Nucleus accumbens (tissue), 56 donors: ENCODE measurements at places on chromosomes 12 and 14.

GRCh38 chr14:100623961-100624360 lies 36.7 kb upstream of the BEGAIN start:
- no peak for DNase-seq

DNA sequence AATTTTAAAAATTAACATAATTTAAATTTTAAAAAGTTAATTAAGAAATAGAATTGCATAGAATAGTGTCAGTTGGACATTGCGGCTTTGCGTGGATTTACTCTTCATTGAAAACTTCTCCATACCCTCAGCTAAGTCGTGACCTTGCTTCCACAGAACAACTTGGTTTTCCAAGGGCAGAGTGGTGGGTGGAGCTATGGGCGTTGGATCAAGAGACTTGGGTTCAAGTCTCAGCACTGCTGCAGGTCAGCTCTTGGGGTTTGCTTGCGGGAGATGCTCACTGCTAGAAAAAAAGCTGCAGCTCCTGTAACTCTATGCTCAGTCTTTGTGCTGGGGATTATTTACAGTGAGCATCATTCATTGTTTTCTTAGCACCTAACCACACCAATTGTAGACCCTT lies 133.7 kb downstream of the PRIMA1 start:
- DNase-seq = no peak

GRCh38 chr14:97213720-97214119 lies 416.5 kb downstream of the VRK1 start:
- no peak for DNase-seq

GRCh38 chr12:66548338-66549049 lies 130.4 kb downstream of the GRIP1 start:
- DNase-seq = no peak

GRCh38 chr14:64948612-64949210 lies 6.2 kb upstream of the GPX2 start:
- no peak for DNase-seq

GRCh38 chr12:86666316-86666715 lies 410.1 kb upstream of the MGAT4C start:
- DNase-seq = no peak

DNA sequence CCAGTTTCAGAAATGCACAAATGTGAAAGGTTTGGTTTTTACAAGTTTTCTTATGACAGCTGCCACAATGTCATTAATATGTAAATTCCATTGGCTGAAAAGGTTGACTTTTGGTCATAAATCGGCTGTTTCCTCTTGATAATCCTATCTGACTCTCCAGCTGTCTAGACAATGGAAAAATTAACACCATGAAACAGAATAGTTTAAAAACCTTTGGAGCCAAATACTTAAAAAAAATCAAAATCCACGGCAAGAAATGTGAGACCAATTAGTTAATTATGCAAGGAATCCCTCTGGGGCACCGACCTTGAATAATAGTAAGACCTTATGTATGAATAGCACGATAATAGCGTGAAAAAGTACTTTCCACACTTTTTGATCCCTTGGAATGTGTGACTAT lies 138.0 kb downstream of the ZNF664 start:
- no peak for DNase-seq

GRCh38 chr12:106269150-106269771 lies 21.4 kb upstream of the CKAP4 start:
- no peak for DNase-seq

DNA sequence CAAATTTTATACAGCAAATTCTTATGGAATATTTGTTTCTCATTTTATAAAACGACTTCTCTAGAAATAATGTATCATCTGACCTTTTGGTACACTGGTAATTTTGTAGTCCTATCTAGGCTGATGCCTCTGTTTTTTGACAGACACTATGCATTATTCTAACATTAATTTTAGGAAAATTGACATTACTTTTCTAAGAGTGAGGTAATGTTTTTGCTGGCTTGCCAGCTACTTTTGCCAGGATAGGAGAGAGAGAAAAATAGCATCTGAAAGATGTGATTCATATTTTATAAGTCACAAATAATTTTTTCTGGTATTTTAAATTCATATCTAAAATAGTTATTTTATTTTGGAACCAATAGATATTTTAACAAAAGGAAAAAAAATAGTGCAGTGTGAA lies 153.5 kb downstream of the CCDC91 start:
- no peak for DNase-seq

DNA sequence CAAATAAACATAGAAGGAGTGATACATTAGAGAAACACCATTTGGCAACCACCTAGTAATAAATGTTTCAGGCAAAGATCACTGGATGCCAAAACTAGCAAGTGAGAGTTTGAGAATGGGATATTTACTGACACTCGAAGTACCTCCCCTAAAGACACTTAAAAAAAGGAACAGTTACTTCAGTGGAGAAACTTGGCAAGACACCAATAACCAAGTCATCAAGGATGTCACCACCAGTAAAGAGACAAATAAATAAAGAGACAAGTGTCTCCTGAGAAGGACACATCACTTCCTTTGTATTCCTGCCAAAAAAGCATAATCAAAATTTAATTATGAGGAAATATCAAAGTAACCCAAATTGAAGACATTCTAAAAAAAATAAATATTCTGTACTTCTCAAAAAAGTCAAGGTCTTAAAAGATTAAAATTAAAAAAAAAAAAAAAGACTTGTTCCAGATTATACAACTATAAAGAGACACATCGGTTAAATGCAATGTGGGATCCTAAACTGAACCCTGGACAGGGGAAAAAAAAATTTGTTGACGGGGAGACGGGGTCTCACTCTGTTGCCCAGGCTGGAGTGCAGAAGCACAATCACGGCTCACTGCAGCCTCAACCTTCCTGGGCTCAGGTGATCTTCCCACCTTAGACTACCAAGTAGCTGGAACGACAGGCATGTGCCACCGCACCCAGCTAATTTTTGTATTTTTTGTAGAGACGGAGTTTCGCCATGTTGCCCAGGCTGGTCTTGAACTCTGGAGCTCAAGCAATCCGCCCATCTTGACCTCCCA lies 26.4 kb downstream of the TM7SF3 start:
- DNase-seq = no peak

- no peak for DNase-seq
Observed at GRCh38 chr14:49966304-49966809, 73.5 kb downstream of the ARF6 start.

- DNase-seq = no peak
Observed at GRCh38 chr12:140162-140561, 73.6 kb downstream of the IQSEC3 start.

- no peak for DNase-seq
Observed at GRCh38 chr14:36295642-36296627, 24.5 kb downstream of the MBIP start.

- no peak for DNase-seq
Observed at GRCh38 chr14:75837151-75837787, 144.5 kb downstream of the TGFB3 start.

GRCh38 chr12:95723693-95724384 lies 66.7 kb downstream of the NTN4 start:
- DNase-seq = no peak

GRCh38 chr12:91744597-91744996 lies 401.0 kb downstream of the BTG1 start:
- no peak for DNase-seq

DNA sequence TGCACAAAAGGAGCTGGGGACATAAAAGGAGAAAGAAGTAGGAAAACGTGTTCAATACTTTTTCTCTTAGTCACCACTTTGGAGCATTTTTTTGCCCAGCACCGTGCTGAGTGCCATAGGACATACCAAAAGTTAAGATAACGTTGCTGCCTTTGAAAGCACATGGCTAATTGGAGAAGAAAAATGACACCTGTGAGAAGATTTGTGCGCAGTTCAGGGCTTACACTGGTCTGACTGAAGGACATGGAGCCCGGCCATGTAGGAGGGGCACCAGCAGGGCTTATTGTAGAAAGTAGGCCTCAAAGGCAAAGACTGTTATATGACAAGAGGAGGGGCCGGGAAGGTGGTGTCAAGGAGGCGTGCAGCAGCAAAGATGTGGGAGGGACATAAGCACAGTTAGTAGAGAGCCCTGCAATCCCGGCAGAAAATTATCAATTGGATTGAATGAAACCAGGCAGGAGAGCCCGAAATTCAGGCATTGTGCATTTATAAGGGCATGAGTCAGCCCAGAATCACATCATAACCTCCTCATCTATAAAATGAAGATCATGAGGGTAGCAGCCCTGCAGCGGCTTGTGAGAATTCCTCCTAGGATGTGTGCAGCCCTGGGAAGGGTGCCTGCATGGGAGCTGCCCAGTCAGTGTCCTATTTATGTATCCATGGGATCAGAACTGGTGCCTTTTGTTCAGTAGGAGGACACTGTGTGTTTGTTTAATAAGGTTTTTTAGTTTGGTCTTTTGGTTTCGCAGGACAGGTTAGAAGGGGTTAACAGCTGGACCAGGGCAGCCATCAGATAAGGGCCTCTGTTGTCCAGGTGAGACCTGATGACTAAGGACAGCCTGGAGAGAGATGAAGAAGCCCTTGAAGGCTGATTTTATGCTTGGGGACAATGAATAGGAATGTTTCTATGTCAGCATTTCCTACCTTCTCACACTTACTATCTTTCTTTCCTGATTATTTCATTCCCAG lies 122.4 kb downstream of the GPR135 start:
- no peak for DNase-seq

- DNase-seq = no peak
Observed at GRCh38 chr12:64293654-64294364, 71.7 kb upstream of the KICS2 start.

GRCh38 chr14:54350203-54350602 lies 46.6 kb upstream of the CDKN3 start:
- no peak for DNase-seq

DNA sequence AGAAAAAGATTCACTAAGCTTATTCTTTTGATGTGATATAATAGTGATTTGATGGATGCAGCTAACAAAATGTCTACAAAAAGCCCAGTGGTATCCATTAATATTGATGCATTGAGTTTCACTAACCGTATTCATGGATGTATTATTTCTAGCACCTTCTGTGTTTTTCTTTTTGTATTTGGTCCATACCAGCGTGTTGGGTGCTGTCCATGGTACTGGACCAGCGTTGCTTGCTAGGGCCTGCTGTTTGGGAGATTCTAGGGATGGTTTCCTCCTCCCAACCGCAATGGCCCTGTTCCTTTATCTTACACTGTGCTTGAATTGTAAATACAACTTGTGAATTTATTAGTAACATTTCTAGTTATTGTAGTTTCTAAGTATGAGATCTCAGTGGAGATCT lies 31.7 kb downstream of the ANO4 start:
- DNase-seq = no peak

GRCh38 chr12:2959505-2960389 lies 550 bp downstream of the TEAD4 start:
- no peak for DNase-seq

- DNase-seq = no peak
Observed at GRCh38 chr12:13386323-13387039, 190.0 kb downstream of the EMP1 start.

DNA sequence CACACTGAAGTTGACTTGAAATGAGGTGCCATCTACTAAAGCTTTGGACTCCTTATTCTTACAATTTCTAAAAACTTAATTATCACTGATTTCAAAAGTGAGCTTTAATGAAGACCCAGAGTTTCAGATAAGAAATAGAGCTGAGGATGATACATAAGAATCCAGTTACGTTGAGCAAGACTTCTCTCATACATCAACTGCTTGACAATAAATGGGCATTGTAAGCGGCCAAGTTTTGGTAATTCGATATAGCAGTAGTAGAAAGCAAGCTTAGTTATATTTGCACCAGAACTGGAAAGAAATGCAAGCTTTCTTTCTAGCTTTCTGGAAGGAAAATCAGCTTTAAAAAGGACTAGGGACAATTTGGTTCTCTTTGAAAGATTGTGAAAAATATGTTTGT lies 1359.6 kb downstream of the FSCB start:
- DNase-seq = no peak

DNA sequence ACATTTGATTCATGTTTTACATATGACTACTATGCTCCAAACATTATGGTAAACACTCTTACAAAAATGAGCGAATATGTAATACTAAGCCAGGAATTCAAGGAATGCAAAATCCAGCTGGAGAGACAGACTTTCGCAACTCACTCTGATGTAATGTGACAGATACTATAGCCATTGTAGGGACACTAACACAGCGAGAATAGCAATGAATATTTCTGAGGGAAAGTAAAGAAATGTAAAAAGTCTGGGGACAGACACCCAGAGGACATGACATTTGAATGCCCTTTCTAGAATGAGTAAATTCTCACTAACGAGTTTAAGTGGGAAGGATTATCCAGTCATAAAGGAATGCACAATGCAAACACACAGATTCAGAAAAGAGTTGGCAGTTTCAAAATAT lies 121.9 kb downstream of the PIK3C2G start:
- DNase-seq = no peak

DNA sequence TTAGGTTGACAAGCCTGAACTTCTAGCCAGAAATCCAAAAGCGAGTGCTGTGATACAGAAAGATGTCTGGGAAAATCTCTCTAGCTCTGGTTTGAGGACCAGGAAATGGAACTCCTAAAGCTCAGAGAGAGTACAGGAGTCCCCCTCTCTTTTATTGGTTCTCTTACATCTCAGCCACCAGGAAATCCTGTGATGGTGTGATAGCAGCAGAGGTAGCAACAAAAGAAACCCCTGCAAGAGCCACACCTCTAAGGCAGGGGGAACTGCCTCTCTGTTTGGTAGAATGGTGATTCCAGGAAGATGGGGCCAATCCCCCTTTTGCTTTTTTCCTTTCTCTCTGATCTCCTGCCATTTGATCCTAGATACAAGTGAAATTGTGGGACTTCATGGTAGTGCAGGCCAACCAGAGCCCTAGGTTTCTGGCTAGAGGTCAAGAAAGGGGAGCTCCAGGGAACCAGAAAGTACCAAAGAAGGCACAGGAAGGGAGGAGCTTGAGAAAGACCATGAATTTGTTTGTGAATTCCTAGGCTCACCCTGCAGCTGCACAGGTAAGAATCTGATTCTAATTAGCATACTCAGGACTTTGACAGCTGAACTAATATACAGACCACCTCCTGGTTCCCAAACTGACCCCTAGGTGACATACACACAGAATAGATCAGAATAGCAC lies 88.5 kb downstream of the PAPLN start:
- no peak for DNase-seq

- DNase-seq = no peak
Observed at GRCh38 chr14:30610787-30611343, 11.3 kb upstream of the SCFD1 start.

DNA sequence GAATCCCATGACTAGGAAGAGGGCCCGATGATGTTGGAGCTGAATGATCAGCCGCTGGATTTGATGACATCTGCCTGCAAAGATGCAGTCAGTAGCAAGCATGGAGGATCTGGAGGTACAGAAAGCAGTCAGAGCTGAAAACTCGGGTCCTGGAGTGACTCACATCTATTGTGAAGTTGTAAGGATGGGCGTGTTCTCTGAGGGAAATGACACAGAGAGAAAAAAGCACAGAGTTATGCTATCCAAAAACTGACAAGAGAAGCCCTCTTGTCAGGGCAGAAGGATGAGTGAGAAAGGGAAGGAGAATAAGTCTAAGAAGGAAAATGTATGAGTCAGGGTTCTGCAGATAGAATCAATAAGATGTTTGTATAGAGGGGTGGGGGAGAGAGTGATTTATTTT lies 380.4 kb upstream of the CCDC196 start:
- no peak for DNase-seq

GRCh38 chr12:241266-241665 lies 21.4 kb downstream of the SLC6A13 start:
- no peak for DNase-seq
